ENCODE measurements at places on chromosomes 12 and 14.

- DNase-seq = no peak
Measured at GRCh38 chr14:95255487-95255886, 64.2 kb downstream of the CLMN start.

DNA sequence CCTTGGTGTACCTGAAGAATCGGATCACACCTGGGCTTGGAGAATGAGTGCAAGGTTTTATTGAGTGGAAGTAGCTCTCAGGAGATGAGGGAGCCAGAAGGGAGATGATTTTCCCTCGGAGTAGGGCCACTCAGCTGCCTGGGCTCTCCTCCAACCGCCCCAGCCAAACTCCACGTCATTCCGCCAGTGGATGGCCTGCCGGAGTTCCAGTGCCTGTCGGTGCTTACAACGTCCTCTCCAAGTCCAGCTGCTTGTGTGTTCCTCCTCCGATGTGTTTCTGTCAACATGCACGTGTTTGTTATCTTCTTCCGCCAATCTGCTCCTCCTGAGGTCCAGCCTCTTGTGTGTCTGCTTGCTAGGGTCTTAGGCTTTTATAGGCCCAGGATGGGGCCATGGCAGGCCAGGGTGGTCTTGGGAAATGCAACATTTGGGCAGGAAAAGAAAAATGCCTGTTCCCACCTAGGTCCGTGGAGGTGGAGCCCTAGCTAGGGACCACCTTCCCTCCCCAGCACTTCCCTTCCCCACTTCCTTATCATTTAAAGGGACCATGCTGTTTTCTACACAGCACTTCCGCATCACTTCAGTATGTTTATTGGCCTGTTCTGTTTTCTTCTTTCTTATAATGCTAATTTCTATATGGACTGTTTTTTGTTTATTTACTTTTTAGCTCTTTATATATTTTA lies 343.2 kb downstream of the PDZRN4 start:
- DNase-seq = no peak

DNA sequence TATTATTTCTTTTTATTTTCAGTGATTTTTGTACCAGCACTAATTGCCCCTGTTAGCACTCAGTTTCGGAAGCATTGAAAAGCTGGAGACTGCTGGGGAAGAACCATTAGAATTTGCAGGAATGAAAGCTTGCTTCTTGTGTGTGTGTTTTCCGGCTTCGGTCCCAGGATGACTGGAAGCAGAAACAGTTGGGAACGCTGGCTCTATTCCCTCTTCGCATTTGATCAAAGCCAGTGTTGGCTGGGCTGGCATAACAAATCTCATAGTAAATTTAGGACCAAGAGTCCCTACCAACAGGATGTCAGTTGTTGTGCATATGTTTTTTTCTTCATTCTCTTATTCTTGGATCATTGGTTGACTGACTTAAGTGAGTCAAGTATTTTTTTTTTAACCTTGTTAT lies 53.6 kb upstream of the TRAF3 start:
- no peak for DNase-seq

GRCh38 chr12:98572010-98572409 lies 21.5 kb upstream of the SLC25A3 start:
- no peak for DNase-seq

DNA sequence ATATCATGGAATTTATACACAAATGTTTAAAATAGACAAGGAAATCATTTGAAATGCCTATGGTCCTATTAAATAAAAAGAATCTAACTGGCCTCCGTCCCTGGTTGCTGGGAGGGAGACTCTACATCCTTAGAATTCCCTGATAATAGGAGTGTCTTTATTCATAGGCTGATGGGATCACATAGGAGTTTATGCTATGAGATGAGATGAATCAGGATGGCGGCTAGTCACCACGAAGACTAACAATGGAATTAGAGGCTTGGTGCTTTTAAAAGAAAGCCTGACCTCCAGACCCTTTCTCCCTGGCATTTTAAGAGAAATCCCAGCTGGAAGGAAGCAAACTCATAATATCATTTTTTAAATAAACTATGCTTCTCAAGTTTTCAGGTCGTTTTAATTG lies 69.7 kb downstream of the SEC23A start:
- no peak for DNase-seq

GRCh38 chr12:3277306-3277943 lies 200.2 kb downstream of the TSPAN9 start:
- no peak for DNase-seq

DNA sequence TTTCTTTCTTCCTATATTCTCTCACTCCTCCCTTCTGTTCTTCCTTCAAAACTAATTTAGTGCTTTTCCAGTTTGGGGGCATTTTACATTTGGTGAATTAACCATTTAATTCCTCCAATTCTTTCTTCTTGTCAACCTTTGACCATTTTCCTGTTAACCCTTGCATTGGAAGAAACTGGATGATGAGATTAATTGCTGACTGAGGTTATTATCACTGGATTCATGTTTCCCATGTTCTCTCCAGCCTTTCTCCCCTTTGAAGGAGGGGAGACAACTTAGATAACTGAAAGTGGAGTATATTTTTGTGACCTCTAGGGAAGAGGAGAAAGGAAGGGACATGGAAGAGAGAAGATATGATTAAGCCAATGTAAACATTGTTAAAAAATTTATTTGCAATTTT lies 70.5 kb downstream of the SLCO1A2 start:
- no peak for DNase-seq

- DNase-seq = no peak
Measured at GRCh38 chr14:74064883-74065282, 19.4 kb downstream of the ALDH6A1 start.
